ENCODE measurements at places on chromosomes 1 and 21.

DNA sequence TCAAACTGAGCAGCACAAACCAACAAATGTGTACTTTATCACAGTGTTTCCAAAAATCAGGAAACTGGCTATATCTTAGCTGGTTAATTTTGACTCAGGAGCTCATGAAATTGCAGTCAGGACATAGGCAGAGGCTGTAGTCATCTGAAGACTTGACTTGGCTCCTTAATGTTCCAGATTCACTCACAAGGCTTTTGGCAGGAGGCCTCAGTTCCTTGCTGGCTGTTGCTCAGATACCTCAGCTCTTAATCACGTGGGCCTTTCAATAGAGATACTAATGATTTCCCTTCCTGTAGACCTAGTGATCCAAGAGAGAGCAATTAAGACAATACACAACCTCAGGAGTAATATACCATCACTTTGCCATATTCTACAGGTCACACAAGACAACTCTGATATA is 537.7 kb downstream of the BRINP3 start:
- no peak for DNase-seq

GRCh38 chr1:201448990-201449389 is 20.0 kb downstream of the PHLDA3 start:
- no peak for DNase-seq

- DNase-seq, result no peak
These were observed 4.9 kb downstream of the MFN2 start for GRCh38 chr1:11985171-11985570.

GRCh38 chr1:223680188-223680587 is 14.7 kb upstream of the CAPN8 start:
- no peak for DNase-seq

DNA sequence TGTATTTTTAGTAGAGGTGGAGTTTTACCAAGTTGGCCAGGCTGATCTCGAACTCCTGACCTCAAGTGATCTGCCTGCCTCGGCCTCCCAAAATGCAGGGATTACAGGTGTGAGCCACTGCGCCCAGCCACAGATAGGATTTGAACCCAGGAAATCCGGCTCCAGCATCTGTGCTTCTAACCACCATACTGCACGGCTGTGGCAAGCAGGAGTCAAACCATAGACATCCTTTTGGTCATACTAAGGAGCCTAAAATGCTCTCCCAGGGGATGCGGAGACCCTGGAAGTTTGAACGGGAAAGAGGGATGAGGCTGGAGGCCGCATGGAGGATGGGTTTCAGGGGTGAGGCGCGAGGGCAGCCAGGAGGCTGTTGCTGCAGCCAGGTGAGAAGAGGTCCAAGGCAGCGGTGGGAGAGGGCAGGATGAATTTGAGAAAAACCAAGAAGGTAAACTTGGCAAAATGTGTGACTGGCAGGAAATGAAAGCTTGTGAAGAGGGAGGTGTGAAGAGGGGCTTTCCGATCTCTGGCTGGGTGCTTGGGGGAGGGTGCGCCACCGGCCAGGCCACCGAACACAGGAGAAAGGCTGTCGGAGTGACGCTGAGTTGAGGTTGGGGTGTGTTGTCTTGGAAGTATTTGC is 24.0 kb upstream of the CDK18 start:
- DNase-seq, result peak; percentile 77

DNA sequence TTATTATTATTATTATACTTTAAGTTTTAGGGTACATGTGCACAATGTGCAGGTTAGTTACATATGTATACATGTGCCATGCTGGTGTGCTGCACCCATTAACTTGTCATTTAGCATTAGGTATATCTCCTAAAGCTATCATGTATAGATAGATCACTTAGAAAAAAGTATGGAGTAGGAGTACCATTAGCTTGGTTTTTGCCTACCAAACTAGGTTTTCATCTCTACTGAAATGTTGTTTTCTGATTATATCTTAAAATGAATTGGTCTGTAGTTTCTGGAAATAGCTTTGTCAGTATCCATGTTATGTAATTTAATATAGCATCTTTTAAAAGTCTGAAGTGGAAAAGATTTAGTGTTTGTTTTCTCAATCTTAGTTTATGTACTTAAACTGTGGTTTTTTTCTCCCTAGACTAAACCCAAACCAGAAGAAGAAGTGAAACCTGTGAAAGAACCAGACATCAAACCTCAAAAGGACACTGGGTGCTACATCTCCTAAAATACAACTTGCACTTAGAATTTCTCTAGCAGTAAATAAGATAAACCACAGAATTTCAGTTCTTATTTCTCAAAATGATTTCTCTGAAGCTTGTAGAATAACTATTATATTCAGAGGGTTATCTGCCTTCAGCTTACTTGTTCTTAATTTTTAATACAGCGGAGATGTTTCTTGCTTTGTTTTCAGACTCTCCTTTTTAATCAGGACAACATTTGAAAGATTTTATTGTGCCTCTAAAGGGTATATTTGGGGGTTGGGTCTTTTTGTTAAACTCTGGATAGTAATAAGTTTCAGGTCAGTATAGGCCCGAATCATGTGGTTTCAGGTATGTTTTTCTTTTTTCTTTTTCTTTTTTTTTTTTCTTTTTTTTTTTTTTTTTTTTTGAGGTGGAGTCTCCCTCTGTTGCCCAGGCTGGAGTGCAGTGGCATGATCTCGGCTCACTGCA is 4.5 kb upstream of the FAM177B start:
- no peak for DNase-seq

- no peak for DNase-seq
These were observed 99.9 kb downstream of the ROR1 start for GRCh38 chr1:63873751-63874150.

GRCh38 chr1:191261111-191261510 is 783.4 kb upstream of the BRINP3 start:
- no peak for DNase-seq

DNA sequence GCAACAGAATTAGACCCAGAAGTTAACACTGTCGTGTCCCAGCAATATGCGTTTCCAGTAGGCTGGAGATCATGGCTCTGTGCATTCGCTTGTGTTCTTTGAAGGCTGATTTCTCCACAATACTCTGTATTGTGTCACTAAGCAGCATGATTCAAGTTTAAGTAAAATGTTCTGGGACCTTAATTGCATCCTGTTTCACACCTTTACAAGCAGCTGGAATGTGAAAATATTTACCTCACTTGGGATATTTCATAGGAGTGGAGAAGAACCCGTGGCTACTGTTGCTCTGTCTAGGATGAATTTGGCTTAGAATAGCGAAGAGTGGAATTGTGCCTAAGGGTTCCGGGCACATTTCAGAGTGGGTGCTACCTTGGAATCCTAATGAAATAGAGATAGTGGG is 6.3 kb downstream of the PTGFRN start:
- no peak for DNase-seq

GRCh38 chr21:33116676-33117075 is 46.7 kb downstream of the OLIG1 start:
- DNase-seq, result no peak

DNA sequence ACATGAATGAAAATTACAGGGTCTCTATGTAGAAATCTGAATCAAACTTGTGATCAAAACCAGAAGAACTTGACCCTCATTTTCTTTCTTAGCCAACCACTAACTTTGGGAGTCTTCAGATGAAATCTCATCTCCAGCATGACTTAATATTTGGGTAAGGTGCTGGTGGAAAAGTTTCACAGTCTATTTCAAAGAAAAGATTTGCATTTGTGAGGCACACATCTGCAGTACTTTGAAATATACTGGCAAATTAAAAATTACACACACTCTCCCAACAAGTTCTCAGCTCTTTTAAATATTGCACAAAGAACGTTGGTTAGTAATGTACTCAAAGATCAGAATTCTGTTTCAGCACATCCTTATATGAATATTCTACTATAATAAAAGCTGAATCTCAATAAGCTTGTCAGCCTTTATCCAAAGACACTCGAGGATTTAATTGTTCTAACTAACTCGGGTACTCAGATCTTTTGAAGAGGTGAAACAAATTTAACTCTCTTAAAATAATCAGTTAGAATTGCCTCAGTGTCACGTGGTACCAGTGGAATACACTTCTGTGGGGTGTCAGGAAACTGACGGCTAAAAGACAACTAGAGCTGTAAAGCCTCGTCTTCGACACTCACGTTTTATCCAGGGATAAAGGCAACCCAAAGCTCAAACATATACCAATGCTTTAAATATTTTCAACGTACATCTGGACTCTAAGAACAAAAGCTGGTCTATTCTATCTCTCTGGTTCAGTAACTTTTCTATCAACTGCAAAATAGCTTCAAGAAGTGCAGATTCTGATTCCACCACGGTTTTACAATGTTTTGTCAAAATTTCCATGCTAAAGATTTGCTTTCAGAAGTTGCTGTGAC is 19.0 kb downstream of the SAMSN1 start:
- no peak for DNase-seq

- DNase-seq, result no peak
These were observed 70.2 kb upstream of the CDC42BPA start for GRCh38 chr1:227388214-227389168.

DNA sequence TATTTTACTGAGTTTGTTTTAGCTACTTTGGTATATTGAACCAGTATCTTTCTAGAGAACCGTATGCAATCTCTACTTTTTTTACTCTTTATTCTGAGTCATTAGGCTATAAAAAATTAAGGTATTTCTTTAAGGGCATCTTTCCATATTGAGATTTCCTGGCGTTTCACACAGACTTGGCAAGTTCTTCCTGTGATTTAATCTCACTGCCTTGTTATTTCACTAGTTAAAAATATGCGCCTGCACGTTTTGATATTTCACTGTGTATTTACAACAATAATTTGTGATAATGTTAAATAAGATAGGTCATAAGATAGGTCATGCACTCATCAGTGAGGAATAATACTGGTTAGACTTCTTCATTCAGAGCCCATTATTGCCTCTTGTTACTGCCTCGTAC is 16.2 kb upstream of the CR1L start:
- DNase-seq, result no peak

DNA sequence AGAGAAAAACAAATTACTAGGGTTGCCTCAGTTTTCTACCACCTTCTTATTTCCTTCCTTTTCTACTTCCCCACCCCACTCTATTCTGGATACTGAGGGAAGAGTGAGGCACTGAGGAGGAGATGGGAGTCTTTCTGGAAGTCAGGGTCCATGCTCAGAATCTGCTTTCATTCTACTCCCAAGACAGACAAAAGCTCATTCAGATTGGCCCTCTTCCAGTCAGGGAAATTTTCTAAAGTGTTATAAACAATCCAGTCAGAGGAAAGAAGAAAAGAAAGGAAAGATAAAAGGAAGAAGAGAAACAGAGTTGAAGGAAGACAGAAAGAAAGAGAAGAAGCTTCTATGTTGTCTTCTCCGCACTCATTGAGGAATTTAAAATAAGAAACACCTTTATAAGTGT is 228.6 kb downstream of the COP1 start:
- no peak for DNase-seq

- no peak for DNase-seq
These were observed 1.1 kb upstream of the NFIA start for GRCh38 chr1:61081144-61081685.

GRCh38 chr1:18160290-18160942 is 52.8 kb downstream of the IGSF21 start:
- DNase-seq, result no peak

DNA sequence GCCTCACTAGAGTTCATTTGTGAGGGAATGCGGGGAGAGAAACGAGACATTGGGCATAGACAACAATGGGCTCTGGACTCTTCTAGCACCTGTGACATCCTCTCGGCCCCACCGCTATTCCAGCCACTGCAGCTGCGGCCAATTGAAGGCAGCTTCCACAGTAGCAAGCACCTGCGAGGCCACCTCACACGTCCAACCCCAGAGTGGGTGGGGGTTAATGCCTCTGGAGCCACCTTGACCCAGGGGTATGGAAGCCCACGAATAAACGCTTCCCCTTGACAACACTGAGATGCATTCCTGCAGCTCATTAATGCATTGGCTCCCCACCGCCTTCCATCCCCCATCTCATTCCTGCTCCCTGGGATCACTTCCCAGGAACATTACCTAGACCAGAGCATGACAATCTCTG is 104.4 kb downstream of the GLIS1 start:
- DNase-seq, result peak; percentile 2

GRCh38 chr1:216194721-216195120 is 228.5 kb downstream of the USH2A start:
- DNase-seq, result no peak

DNA sequence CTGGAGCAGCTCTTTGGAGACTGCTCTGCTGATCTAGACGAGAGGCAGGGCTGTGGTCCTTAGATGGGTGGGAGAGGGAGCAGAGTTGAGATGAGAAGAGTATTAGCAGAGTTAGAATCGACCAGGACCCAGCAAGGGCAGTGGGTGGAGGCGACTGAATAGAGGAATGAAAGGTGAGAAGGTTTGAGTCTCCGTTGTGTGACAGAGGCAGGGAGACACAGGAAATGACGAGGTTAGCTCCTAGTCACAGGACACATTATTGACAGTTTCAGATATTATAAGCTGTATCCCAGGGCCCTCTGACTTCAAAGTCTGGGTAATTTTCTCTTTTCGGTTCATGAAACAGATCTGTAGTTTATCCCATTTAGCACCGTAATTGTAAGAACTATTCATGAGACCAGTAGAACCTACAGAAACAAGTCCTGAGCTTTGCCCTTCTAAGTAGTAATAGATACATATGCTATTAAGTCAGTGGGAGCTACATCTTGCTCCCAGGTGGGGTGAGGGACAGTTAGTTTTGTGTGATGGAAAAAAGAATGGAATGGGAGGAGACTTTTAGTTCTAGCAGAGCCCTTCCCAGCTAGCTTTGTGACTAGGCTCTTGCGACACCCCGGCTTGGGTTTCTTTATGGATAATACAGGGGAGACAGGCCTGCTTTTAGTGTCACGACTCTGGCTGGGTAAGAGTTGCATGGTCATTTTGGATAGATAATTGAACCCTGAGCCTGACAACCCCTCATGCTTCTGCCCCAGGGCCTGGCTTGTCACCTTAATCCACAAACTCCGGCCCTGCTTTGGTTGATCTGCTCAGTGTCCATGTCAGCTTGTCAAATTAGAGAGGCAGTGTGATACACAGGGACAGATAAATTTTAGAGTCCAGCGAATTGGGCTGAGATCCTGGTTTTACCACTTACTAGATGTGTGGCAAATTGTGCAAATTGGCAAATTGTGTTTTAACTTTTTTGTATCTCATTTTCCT is 70.2 kb downstream of the UCK2 start:
- no peak for DNase-seq

DNA sequence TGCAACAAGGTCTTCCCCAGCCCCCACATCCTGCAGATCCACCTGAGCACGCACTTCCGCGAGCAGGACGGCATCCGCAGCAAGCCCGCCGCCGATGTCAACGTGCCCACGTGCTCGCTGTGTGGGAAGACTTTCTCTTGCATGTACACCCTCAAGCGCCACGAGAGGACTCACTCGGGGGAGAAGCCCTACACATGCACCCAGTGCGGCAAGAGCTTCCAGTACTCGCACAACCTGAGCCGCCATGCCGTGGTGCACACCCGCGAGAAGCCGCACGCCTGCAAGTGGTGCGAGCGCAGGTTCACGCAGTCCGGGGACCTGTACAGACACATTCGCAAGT is 3.8 kb downstream of the ZBTB18 start:
- DNase-seq, result no peak

DNA sequence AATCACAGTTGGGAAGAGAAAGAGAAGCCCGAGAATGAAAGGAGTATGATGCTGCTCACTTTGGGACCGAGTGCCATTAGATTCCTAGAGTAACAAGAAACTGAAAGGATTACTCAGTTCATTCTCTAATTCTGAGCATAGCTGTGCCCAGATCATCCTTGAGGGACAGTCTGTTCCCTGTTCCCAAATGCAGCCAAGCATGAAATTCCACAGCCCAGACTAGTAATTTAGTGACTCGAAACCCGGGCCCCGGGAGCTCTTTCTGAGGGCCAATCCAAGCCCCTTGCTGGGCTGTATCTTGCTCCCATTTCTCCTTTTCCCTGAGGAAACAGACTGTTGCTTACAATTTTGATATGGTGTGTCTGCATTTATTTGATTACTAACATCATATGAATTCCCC is 30.0 kb upstream of the ETS2 start:
- DNase-seq, result no peak

- DNase-seq, result no peak
These were observed 1995.1 kb downstream of the MRPL39 start for GRCh38 chr21:23612210-23612609.
